AG04450 (cell line): ENCODE measurements at places on chromosomes 4 and X.

- DNase-seq = no peak
Observed at GRCh38 chr4:2288051-2288541, 26.2 kb upstream of the MXD4 start.

- no peak for DNase-seq
Observed at GRCh38 chr4:89042055-89042454, 14.9 kb downstream of the FAM13A start.

DNA sequence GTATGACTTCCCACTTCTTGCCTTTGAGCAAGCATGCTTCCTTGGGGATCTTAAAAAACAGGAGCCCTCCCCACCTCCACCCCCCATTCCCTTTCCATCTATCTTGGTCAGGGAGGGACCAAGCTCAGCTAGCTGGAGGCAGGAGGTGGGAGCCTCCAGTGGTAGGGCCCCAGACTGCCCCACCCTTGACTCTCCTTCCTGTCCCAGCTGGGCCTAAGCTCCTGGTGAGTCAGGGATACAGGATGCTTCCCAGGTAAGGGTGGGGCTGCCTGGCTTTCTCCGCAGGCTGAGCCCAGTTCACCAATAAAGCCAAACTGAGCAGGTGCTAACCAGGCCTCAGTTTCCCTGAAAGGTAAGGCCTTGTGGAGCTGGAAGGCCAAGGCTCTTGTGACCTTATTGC is 15.2 kb downstream of the EFNB1 start:
- DNase-seq = no peak

GRCh38 chr4:143372093-143372915 is 35.6 kb downstream of the GAB1 start:
- DNase-seq = no peak

DNA sequence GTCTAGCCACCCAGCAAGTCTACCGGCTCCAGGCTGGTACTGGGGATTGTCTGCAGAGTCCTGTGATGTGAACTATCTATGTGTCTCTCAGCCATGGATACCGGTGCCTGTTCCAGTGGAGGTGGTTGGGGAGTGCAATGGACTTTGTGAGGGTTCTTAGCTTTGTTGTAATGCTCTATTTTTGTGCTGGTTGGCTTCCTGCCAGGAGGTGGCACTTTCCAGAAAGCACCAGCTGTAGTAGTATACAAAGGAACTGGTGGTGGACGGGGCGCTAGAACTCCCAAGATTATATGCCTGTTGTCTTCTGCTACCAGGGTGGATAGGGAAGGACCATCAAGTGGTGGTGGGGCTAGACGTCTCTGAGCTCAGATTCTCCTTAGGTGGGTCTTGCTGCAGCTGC is 306.4 kb upstream of the POF1B start:
- DNase-seq = no peak

- DNase-seq = no peak
Observed at GRCh38 chrX:20620306-20620705, 353.6 kb upstream of the RPS6KA3 start.

DNA sequence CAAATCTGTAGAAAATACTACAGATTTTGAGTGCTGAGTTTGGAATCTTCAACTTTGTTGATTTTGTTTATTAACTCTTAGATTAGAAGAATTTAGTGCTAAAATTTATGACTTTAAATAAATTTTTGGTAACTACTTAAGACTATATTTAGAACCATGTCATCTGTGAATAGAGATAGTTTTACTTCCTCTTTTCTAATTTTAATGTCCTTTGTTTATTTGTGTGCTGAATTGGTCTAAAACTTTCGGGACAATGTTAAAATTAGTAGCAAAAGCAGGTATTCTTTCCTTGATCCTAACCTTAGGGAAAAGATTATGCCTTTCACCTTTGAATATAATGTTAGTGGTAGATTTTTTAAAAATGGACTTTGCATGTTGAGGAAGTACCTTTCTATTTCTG is 119.7 kb upstream of the CXorf51A start:
- no peak for DNase-seq

DNA sequence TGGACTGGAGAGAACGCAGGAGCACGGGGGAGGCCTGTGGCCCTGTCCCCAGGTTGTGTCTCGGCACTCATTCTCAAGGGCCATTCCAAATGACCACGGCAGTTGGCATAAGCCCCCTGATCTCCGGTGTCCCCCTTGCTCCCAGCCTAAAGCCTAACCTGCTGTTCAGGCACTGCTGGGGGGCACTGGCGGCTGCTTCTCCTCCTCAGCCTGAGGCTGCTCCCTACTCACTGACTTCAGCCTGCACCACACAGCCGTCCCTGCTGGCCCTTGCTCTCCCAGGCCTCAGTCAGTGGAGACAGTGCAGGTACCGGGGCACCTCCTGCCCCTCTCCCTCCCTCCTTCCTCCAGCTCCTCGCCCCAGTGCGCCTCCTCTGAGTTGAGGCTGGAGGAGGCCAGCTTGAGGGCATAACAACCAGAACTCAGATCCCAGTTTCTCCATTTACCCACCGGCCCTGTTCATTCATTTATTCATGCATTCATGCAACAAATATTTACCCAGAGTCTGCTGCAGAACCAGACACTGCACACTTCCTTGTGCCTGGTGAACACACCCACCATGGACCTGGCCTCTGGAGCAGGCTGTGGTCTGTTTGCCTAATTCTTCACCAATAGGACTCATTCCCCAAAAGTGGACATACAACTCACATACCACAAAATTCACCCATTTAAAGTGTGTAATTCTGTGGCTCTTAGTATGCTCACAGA is 65.0 kb downstream of the CPZ start:
- DNase-seq = no peak

- DNase-seq = no peak
Observed at GRCh38 chrX:7216981-7217587, 69.1 kb upstream of the PUDP start.

GRCh38 chr4:2416564-2417225 is 1.8 kb downstream of the ZFYVE28 start:
- no peak for DNase-seq

GRCh38 chrX:42075032-42075431 is 151.7 kb upstream of the CASK start:
- DNase-seq = no peak

GRCh38 chrX:9403374-9403773 is 61.5 kb upstream of the TBL1X start:
- no peak for DNase-seq

- DNase-seq = no peak
Observed at GRCh38 chr4:25377572-25378436, 741 bp downstream of the ANAPC4 start.

DNA sequence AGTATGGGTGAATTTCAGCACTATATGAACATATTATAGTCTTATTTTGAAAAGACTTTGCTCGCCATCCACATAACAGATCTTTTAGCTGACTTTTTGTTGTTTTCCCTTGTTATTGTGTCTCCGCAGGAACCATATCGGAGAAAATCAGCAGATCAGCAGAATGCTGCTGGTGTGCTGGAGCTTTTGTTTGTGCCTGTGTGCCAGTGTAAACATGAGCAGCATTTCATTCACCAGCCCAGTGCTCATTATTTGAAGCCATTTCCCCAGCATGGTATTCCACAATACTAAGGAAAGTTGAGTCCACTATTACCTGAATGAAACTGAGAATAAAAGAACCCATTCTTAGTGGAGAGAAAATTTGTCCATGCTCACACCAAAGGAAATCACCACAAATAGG is 261.8 kb upstream of the ARX start:
- DNase-seq = no peak

DNA sequence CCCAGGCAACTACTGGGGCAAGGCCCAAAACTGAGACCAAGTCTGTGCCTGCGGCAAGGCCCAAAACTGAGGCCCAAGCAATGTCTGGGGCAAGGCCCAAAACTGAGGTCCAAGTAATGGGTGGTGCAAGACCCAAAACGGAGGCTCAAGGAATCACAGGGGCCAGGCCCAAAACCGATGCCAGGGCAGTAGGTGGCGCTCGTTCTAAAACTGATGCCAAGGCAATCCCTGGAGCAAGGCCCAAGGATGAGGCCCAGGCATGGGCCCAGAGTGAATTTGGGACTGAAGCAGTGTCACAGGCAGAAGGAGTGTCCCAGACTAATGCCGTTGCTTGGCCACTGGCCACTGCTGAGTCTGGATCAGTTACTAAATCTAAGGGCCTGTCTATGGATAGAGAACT is 2.7 kb downstream of the GPRASP2 start:
- DNase-seq = no peak

GRCh38 chrX:38618180-38618579 is 56.8 kb downstream of the TSPAN7 start:
- no peak for DNase-seq

- no peak for DNase-seq
Observed at GRCh38 chrX:49760290-49760890, 64.6 kb upstream of the PAGE1 start.
